ENCODE measurements at places on chromosomes 6 and 20.

DNA sequence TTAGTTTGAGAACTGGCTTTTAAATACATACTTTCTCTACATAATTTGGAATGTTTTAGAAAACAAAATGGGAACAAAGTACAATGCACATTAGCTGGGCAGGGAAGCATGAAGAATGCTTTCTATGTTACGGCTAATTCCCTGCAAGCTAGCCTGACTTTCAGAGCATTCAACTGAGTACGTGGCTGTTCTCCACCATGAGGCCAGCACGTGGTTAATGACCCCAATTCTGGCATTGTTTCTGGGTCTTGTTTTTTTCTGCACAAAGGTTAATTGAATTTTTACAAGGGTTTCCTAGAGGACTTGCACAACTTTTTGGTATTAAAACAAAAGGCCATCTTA lies 208.6 kb upstream of the AGPAT4 start:
- no peak for DNase-seq

- DNase-seq = no peak
Measured at GRCh38 chr6:129252377-129253071, 369.6 kb downstream of the LAMA2 start.

- no peak for DNase-seq
Measured at GRCh38 chr20:58696411-58696961, 3.9 kb downstream of the NPEPL1 start.

DNA sequence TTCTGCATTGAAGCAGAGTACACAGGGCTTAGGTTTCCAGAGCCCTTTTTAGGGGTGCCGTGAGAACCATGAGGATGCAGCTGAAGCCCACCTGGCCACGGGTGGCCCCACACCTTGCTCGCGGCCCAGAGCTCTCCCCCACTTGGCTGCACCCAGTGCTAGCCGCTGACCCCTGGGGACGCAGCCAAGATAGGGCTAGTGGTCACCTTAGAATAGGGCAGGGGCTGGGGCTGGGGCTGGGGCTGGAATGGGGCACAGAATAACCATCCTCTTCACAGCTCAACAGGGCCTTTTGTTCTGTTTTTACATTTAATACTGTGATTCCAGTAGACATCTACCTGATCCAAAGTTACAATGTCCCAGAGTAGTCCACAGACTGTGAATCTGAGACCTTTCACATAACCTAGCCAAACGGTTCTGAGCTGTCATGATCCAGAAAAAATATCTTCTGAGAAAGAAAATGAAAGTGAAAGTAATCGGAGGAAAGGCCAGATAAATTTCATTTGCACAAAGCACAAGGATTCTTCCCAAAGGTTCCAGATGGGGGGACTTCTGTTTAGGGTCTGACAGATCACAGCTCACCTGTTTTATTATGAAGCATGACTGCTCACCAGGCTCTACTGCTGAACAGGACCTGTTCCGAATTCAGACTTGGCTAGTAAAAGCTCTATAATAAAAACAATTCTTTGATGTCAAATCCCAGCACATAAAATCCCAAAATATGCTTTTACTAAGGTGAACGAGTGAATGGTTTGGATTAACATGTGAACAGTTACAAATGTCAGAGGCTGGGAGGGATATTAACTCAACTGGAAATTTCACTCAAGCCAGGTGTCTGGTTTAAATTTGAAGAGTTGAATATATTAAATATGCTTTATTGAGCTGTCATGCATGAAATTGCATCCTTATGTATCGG lies 401.9 kb downstream of the THBS2 start:
- DNase-seq = peak; percentile 14

DNA sequence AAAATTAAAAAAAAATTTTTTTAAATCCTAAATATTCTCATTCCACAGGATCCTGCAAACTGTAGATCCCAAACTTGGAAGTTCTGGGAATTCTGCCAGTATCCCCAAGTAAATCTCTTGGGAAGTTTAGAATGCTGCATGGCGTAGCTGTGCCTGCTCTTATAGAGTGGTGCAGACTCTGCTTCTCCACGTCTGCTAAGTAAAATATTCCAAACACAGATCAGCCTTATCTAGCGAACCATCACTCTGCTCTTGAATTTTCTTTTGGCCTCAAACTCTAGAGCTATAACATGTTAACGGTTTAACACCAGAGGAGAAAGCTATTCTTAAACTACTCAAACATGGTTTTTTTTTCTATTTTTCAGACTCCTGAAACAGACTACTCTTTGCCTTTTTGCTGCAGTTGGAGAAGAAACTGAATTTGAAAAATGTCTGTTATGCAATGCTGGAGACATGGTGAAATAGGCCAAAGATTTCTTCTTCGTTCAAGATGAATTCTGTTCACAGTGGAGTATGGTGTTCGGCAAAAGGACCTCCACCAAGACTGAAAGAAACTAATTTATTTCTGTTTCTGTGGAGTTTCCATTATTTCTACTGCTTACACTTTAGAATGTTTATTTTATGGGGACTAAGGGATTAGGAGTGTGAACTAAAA lies 138.5 kb upstream of the AKAP12 start:
- DNase-seq = peak; percentile 15

- peak; percentile 43 for DNase-seq
Measured at GRCh38 chr6:46510651-46511050, 19.4 kb upstream of the RCAN2 start.

DNA sequence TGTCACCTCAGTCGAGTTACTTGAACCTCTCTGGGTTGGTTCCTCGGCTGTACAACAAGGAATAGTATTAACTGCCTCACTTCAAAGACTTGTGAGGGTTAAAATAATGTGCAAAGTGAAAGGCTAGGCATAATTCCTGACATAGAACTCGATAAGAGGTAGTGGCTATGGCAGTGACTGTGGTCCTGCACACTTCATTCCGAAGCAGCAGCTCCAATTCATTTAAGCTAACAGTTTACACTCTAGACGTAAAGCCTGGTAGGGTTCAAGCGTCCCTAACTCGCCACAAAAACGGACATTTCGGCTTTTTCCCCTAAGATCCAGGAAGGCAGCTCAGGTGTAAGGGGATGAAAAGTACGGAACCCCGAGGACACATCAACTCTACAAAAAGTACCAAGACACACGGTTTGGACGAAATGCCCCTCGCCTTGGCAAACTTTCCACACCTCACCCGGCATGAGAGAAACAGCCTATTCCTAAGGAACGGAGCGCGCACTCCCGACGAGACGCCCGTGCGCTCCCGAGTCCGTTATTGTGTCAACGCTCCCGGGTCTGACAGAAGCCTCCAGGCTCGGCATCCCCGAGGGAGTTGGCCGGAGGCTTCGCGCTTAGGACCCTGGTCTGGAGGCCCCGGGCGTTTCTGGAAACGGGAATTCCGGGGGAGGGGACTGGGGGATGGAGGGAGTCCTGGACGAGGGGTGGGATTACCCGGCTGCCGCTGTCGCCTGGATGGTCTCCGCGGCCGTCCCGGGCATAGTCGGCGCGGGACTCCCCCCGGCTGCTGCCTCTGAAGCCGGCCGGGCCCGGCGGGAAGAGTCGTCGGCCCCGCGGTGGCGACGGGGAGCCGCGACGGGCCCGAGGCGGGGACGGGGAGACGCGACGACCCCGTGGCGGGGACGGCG lies 937 bp downstream of the ZNF318 start:
- peak; percentile 44 for DNase-seq

- no peak for DNase-seq
Measured at GRCh38 chr6:168501561-168501960, 60.6 kb downstream of the SMOC2 start.

DNA sequence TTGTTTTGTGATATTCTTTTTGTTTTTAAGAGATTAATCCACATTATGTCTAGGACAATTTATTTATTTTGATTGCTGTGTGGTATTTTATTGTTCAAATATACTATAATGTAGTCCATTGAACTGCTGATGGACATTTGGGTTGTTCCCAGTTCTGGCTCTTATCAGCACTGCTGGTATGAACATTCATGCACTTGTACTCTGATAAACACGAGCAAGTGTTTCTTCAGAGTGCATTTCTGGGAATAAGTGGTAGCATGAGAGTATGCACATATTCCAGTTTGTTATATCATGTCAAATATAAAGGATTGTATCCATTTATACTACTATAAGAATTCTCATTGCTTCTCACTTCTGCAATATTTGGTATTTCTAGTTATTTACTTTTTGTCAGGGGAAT lies 7.1 kb downstream of the CALHM6 start:
- no peak for DNase-seq

GRCh38 chr6:23977706-23978105 lies 148.3 kb upstream of the NRSN1 start:
- no peak for DNase-seq

DNA sequence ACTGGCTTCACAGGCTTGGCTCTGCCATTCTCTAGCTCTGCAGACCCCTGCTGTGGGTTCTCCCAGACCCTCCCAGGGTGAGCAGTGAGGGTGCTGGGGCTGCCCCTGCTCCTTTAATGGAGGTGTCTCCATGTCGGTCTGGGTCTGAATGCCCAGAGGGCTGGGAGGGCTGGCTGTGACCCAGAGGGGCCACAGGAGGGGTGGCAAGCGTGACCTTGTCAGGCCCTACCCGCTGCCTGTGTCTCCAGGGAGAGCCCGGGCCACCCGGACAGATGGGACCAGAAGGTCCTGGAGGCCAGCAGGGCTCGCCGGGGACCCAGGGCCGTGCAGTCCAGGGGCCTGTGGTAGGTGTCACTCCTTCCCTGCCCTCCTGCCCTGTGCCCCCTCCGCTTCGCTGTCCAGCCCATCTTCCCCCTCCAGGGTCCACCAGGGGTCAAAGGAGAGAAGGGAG lies 32.1 kb downstream of the COL20A1 start:
- no peak for DNase-seq

DNA sequence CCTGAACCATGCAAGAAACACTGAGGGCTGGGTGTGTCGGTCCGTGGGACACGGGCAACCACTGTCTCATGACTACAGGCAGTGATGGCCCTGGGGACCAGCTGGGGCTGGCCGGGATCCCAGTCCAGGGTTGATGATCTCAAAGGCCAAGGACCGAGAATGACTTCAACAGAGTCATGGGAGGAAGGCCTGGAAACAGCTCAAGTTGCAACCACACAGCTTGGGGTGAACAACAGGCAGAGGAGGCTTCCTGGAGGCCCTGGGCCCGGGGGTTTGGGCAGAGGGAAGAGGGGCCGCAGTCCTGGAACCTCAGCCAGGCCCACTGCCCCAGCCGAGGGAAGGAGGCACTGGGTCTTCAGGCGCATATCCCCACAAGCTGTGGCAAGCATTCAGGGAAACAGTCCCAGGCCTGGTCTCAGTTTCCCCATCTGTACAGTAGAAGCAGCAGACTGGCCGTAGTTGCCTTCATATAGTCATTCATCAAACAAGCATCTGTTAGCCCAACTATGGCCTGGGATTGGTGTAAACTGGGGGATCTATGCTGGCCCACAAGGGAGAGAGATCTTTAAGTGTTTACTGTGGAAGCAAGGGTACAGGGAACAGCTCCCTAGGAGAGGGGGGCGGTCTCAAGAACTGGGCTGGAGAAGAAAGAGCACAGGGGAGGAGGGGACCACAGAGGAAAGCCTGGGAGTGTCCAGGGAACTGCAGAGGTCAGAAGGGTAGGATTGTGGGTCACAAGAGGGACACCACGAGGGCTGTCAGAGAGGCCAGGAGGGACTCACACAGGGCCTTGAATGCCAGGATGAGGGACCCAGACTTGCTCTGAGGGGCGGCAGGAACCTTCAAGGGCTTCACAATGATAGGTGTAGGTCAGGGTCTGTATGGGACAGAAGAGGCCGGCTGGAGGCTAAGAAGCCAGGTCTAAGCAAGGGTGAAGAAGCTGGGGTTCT lies 2.1 kb downstream of the MYL9 start:
- peak; percentile 93 for DNase-seq

DNA sequence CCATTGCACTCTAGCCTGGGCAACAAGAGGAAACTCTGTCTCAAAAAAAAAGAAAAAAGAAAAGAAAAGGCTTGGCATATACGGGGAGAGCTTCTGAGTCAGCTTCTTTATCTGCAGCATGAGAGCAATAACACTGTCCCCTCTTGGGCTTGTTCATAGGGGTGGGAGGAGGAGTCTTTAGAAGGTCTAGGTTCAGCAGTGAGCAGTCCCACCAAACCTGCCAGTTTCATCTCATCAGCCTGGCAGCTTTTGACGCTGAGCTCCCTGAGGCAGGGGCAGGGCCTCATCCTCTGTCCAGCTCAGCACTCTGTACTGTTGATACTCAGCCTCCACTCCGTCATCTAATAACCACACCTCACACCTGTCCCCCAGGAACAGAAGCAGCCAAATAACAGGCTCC lies 5.6 kb upstream of the C6orf132 start:
- DNase-seq = peak; percentile 35

DNA sequence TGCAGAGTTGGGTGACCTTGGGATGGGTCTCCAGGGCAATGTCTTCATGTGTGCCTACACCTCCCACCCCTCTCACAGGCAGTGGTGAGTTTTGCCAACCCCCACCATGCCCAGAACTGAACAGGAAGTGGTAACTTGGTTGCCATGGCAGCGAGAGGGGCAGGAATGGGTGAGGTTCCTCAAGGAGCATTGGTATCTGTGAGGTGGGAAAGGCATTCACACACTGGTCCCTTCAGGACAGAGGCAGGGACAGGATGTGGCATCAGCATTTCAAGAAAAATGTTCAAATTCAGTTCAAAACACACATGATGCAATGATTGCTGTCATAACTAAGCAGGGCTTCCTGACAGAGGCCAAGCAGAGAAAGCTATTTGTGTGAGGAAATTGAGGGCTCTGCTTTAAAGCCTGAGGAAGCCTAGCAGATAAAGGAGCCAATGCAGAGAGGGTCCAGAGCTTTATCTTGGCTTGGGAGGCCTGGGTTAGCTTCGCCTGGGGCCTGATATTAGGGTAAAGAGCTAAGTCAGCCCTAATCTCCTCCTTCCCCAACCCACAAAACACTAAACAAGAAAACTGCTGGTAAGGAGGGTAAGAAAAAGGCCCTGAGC lies 551 bp downstream of the TREML2 start:
- DNase-seq = peak; percentile 34

DNA sequence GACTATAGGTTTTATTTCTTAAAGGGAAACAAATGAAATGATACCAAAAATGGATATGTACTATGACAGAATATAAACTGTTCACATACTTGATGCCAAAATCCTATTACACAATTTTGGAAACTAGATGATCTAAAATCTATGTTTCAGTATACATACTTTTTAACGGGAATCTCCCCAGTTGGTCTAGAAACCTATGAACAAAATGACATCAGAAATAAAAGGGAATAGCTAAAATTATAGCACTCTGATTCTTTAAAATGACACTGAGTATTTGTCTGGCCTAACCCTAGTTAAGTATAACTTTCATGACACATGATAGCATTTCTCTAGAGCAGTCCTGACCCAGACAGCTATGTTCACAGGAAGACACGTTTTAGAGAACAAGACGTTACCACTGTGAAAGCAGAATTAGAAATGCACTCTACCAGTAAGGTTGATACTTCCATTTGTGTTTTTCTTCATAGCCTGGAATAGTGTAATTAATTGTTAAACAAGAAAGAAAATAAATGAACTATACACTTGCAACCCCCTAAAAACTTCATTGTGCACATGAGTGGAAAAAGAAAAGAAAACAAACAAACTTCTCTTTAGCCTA lies 3.3 kb downstream of the OSER1 start:
- DNase-seq = no peak

DNA sequence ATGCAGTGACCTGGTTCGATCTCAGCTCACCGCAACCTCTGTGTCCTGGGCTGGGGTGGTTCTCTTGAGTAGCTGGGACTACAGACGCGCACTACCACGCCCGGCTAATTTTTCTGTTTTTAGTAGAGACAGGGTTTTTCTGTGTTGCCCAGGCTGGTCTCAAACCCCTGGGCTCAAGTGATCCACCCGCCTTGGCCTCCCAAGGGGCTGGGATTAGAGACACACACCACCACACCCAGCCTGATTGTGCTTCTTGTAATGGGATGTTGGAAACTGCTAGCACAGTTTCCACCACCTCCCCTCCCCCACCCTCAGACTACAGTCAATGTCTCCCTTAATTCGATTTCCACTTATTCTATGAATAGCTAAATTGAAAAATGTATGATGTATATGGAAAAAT lies 22.6 kb upstream of the DSP start:
- no peak for DNase-seq

GRCh38 chr6:152952866-152953509 lies 29.9 kb downstream of the FBXO5 start:
- peak; percentile 61 for DNase-seq

Measured in cardiac fibroblast (primary cell).